ENCODE measurements at places on chromosomes 6 and 20. TPM values are rescaled to one million over a fixed set of nuclear protein-coding genes. Genes with fewer than 3 reads are reported as not detected.

ANKRD66 gene
- not detected for polyA plus RNA-seq

- H3K27me3 ChIP-seq: no peaks in the 10 kb centered on the region
- no peak overlapping the region for H3K4me3 ChIP-seq
- no peak overlapping the region for H3K27ac ChIP-seq
- peaks cover 38% of the 10 kb centered on the region for H3K4me1 ChIP-seq
- DNase-seq: no peak
Observed at GRCh38 chr6:145863988-145864616, 49.5 kb upstream of the FBXO30 start.

PPP1R3D gene
- polyA plus RNA-seq: 2.2 TPM

TTBK1 gene
- polyA plus RNA-seq: not detected

- no peak for DNase-seq
- no peaks in the 10 kb centered on the region for H3K27me3 ChIP-seq
- H3K36me3 ChIP-seq: peaks cover 19% of the 10 kb centered on the region
- no peak overlapping the region for H3K4me3 ChIP-seq
- peaks cover 14% of the 10 kb centered on the region for H3K4me1 ChIP-seq
Observed at GRCh38 chr20:23397961-23398360, 23.3 kb downstream of the NAPB start.

GRCh38 chr6:56992036-56992435 is 37.1 kb downstream of the BEND6 start:
- no peak overlapping the region for H3K27ac ChIP-seq
- no peaks in the 10 kb centered on the region for H3K4me1 ChIP-seq
- no peak overlapping the region for H3K4me3 ChIP-seq
- no peak for DNase-seq

- no peaks in the 10 kb centered on the region for H3K27me3 ChIP-seq
- no peak overlapping the region for H3K27ac ChIP-seq
- H3K4me3 ChIP-seq: no peak overlapping the region
- H3K4me1 ChIP-seq: peaks cover 57% of the 10 kb centered on the region
Observed at GRCh38 chr6:32962213-32962826, 6.1 kb upstream of the BRD2 start.

All from CD4-positive, alpha-beta memory T cell (primary cell).